ENCODE measurements at places on chromosomes 5 and 9.

DNA sequence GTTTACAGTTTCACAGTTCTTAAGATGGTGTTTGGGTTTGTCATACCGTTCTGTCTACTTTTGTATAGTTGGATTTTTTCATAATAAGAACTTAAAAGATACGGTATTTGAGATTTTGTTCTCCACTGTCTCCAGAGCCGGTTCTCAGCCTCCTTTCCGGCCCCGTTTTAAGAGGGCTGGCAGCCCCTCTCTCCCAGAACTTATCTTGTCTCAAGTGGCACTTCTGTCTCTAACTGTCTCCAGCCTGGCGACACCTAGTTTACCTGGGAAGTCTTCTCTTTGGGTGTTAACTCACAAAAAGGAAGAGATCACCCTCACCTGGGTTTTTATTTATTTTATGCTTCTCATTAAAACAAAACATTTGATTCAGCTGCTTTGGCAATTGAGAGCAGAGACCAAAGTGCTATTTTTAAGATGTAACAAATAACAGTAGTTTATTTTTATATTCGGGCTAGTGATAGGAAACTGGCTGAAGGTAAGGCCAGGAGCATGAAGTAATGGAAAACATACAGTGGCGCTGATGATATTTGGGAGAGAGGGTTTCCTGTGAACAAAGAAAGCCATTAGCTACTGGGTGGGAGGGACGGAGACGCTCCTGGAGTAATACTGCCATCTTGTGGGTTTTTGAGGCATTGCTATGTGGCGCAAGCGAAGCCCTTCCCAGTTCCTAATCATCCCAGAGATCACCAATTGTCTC, 48.3 kb downstream of the ACER2 start:
- DNase-seq, result peak; percentile 36

- DNase-seq, result no peak
These were observed 170.4 kb downstream of the SYK start for GRCh38 chr9:90972057-90972456.

GRCh38 chr9:880725-881124, 39.2 kb downstream of the DMRT1 start:
- no peak for DNase-seq

GRCh38 chr5:159901772-159902171, 14.5 kb upstream of the ADRA1B start:
- no peak for DNase-seq

GRCh38 chr5:171595401-171595800, 176.0 kb downstream of the FGF18 start:
- no peak for DNase-seq

- DNase-seq, result no peak
These were observed 179.6 kb upstream of the PITX1 start for GRCh38 chr5:135213466-135214239.

GRCh38 chr9:86503314-86503713, 149.1 kb upstream of the TUT7 start:
- DNase-seq, result no peak

DNA sequence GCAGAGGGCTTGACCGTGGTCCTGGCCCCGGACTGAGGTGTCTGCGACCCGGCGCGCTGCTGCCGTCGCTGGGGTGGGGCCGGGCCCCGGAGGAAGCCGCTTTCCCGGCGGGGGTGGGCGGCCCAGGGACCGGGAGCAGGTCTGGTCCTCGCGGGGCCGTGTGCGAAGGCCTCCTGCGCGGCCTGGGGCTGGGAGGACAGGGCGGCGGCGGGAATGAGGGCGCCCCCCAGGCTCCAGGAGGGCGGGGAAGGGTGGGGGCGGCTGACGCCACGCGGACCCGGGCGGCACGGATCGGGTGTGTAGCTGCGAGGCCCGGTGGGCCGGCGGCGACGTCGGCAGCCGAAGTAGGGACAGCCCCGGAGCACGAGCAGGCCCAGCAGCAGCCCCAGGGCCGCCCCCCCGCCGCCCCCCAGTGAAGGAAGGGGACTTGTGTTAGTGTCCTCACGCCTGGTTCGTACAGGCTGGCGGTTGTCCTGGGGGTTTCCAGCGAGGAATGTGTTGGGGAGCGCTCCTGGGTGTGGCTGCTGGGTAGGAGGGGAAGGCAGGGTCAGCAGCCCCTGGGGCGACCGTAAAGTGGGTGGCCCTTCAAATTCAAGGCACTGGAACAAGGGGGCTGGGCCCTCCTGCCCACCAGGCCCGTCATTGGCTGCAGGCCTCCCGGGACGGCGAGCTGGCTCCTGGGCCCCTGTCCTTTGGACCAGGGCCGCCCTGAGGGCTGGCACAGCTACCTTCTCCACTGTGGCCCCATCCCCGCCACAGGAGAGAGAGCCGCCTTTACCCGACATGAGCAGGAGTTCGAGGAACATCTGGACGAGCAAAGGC, 597 bp upstream of the TMEM250 start:
- DNase-seq, result no peak

GRCh38 chr5:124702525-124702924, 43.9 kb downstream of the ZNF608 start:
- DNase-seq, result no peak

DNA sequence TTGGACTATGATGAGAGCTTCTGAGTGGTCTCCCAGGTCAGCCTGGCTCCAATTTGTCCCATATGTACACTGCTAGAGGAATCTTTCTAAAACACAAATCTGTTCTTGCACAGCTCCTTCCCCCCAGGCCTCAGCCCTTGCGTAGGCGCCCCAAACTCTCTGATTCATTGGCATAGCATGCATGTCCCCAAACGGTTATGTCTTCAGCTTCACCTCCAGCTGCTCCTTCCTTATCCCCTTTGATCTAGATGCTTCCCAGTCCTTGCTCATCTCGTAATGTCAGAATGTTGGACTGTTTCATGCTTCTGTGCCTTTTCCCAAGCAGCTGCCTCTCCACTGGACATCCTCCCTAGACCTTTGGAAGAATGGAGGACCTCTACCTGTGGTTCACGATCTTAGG, 60.1 kb upstream of the BASP1 start:
- DNase-seq, result no peak

DNA sequence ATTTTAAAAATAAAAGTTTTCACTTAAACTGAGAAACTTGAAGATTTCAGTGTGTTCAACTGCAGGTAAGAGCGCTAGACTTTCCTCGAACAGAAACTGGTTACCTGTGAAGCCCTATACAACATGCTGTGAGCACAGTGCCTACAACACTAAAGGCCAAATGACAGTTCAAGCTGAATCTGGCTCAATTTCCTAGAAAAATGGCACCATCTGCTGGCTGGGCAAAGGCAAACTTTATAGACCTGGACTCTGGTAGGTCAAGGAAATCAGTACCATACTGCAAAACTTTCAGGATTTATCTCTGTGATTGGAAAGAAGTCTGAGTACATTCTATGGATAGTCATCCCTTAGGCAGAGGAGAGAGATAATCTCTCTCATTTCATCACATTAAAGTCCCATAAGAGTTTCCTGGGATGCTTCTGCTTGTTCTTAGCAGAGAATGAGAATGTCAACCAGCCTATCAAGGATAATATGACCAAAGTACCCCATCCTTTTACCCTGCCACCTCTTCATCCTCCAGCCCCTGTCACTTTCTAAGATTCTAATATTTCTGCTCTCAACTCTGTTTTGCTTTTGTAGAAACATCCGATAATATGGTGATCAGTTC, 31.8 kb upstream of the FOXB2 start:
- DNase-seq, result peak; percentile 52

All from NCI-H1105 (cell line).